ENCODE measurements at places on chromosomes 1 and 21.

- DNase-seq: no peak
Measured at GRCh38 chr21:28884481-28884880, 108.2 kb downstream of the LTN1 start.

- DNase-seq: no peak
Measured at GRCh38 chr1:37605806-37606474, 10.2 kb upstream of the GNL2 start.

- no peak for DNase-seq
Measured at GRCh38 chr1:74065081-74065480, 132.9 kb downstream of the LRRIQ3 start.

DNA sequence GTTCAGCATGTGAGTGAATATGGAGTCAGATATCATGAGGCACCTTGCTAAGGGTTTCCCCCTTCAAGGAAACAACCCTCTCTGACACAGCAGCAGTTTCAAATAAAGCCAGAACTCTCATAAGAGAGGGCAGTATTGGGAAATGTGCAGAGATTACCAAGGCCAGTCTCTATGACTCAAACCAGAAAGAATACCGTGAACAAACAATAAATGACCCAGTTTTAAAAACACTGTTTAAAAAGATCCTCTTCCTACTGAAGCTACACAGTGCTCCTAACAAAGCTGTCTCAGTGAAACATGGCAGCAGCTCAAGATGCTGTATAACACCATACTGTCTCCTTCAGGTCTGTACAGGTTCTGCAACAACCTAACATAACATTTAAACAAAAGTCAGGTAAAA lies 102.6 kb downstream of the KIAA0319L start:
- no peak for DNase-seq

DNA sequence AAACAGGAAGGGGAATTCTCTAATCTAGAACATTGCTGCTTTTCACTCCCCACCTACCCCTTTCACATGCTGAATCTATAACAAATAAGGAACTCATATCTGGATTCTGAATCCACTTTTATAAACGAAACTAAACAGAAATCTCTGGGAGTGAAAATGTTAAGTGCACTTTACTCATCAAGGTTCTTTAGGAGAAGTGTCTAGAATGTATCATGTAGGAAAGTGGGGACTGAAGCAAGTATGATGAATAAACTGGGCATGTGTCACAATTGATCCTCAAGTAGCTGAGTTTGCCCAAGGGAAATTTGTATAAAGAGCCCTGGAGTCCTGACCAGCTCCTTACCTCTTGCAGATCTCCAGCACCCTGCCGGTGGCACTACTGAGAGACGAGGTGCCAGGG lies 19.8 kb downstream of the AVPR1B start:
- no peak for DNase-seq

DNA sequence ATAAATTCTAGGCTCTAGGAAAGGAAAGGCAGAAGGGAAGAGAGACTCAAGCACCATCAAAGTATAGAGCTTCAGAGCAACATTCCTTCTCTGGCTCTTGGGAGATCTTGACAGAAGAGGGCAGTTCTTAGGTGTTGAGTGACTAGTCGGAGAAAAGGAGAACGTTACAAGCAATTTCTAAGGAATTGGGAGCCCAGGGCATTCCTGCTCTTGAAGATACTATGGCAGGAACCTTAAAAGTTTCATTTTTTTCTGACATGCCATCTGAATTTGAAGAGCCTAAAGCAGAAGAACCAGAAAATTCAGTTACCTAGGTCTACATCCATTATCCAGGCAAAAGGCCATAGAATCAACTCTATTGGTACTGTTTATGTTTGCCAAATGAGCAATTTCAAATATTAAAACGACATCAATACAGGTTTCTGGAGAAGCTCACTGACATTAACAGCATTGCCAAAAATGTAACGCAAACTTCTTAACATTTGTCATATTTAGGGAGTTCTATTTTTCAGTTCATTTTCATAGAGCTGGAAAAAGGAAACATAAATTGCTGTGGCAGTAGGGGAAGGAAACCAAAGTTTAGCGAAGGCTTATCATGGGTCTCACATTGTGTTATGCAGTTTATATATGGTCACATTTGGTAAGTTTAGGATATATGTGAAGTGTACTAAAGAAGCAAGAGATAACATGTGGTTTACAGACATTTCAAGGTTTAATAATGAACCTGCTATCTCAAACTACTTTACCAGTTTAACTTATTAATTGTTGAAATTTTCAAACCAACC lies 210.1 kb upstream of the NRIP1 start:
- no peak for DNase-seq

- DNase-seq: no peak
Measured at GRCh38 chr1:242132121-242132817, 133.4 kb upstream of the MAP1LC3C start.

GRCh38 chr1:21042929-21043605 lies 133.6 kb downstream of the EIF4G3 start:
- DNase-seq: no peak

- DNase-seq: no peak
Measured at GRCh38 chr1:226987623-226988333, 47.7 kb downstream of the COQ8A start.

GRCh38 chr1:27142464-27142863 lies 12.5 kb downstream of the SLC9A1 start:
- no peak for DNase-seq

GRCh38 chr1:100462326-100463025 lies 75.5 kb upstream of the GPR88 start:
- DNase-seq: no peak

GRCh38 chr1:206581571-206581981 lies 30.7 kb downstream of the EIF2D start:
- no peak for DNase-seq

GRCh38 chr1:193569096-193569982 lies 382.9 kb upstream of the B3GALT2 start:
- DNase-seq: no peak

DNA sequence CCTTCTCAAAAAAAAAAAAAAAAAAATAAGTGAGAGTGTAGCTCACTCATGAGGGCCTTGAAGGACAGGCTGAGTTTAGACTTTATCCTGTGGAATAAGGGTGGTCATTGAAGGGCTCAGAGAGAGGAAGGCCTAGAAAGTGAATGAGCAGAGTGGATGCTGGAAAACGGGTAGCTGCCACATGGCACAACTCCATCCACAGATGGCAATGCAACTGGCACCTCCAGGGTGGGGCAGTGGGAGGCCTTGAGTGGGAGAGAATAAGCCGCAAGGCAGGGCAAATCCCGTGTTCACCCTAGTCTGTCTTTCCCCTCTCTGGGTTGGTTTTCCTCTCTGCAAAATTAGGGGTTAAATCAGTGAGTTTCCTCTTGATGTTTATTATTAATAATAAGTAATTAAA lies 3.1 kb downstream of the TNNI1 start:
- DNase-seq: no peak

GRCh38 chr21:27152996-27153395 lies 186.1 kb upstream of the ADAMTS5 start:
- DNase-seq: no peak

DNA sequence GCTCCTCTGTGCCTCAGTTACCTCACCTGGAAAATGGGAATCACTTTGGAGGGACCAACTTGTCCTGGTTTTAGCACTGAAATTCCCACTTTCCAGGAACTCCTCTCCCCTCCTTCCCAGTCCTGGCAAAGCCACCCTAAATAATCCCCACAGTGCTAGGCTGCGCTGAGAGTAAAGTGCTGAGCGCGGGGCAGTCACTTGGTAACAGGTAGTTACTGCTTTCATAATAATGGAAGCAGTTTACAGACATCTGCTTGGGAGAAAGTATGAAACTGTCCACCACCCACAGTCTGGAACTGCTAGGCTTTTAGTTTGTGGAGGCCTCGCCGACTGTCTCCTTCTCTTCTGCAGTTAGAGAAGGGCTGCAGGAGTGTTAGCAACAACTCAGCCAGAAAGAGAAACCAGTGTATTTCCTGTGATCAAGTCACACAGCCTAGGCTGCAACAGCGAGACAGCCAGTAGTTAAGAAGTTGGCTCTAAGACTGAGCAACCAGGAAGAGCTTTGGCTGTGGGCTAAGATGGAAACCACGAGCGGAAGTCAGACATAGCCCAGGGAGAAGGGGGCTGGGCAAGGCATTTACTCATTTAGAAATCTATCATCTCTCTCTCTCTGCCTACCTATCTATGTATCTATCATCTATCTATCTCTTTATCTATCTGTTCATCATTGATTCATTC lies 30.8 kb upstream of the ABCG1 start:
- DNase-seq: no peak

- DNase-seq: peak; percentile 17
Measured at GRCh38 chr1:236281198-236281653, 532 bp downstream of the ERO1B start.

GRCh38 chr1:203036135-203036534 lies 9.8 kb downstream of the PPFIA4 start:
- DNase-seq: no peak

GRCh38 chr1:4702932-4703331 lies 48.5 kb downstream of the AJAP1 start:
- no peak for DNase-seq

DNA sequence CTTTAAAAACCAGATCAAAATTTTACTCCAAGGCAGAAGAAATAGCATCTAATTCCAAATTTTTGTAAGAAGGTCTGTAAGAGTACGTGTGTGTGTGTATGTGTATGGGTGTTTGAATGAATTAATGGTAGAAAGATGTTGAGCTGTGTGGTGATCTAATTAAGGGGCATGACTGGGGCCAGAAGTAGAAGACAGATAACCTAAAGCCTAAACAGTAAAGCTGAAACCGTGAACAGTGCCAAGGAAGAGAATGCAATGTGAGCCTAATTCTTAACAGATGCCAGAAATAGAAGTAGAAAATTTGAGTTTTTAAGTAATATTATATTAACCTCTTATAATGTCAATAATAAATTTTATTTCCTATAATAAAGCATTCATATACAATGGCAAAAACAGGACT lies 38.2 kb downstream of the BRINP3 start:
- DNase-seq: no peak

GRCh38 chr1:91014475-91014874 lies 7.4 kb downstream of the ZNF644 start:
- no peak for DNase-seq

DNA sequence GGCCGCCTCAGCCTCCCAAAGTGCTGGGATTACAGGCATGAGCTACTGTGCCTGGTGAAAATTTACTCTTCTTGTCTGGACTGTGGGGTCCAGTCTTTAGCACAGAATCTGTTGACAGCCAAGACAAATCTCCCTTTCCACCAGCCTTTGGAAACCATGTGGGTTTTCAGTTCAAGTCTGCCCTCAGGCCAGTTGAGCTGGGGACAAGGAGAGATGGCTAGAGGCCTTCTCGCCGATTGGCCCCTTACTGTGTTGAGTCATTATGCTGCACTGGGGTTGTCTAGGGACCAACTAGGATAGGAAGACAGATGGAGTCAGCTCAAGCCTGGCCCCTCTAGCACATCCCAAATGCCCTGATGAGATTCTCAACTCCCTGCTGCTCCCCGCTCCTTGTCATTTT lies 8.6 kb upstream of the NKAIN1 start:
- DNase-seq: no peak

DNA sequence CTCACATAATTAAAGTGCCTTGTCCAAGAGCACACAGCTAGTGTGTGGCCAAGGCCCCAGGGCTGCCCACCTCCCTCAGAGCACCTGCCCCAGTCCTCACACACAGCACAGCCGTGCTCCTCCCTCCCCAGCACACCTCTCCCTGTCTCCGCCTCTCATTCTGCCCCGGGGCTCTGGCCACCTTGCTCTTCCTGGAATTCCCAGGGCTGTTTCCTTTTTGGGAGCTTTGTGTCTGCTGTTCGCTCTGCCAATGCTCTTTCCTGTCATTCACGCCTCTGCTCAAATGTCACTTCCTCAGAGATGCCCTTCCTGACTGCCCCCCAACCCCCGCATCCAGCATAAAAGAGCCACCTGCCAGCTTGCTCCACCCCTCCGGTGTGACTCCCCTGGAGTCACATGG lies 13.3 kb downstream of the SLC6A17 start:
- DNase-seq: no peak

Data from NCI-H748 treated with DMSO at 0.1 percent for 48 hours (cell line).